Stimulated activated CD8-positive, alpha-beta memory T cell treated with anti-CD3 and anti-CD28 coated beads, Interleukin-4, amount 100 ng/mL, for 1 hour (primary cell): ENCODE measurements at places on chromosomes 5 and 9.

- no peak for DNase-seq
Observed at GRCh38 chr9:111253742-111254437, 76.1 kb downstream of the OR2K2 start.

- no peak for DNase-seq
Observed at GRCh38 chr5:33975852-33976251, 8.6 kb downstream of the SLC45A2 start.

GRCh38 chr5:166370928-166371690, 1920.3 kb upstream of the WWC1 start:
- no peak for DNase-seq

- no peak for DNase-seq
Observed at GRCh38 chr9:132068605-132069004, 11.1 kb downstream of the MED27 start.

DNA sequence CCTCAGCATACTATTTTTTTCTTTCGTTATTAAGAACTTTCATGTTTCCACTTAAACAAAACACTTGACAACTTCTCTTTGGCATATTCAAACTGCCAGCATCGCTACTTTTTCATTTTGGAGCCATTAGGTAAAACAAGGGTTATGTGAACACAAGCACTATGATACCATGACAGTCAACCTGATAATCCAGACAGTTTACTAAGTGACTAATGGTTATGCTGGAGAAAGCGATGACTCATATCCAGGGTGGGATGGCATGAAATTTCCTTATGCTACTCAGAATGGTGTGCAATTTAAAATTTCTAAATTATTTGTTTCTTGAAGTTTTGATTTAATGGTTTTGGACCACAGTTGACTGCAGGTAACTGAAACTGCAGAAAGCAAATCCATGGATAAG, 29.9 kb upstream of the PRSS3 start:
- DNase-seq: no peak
